Left ventricle myocardium inferior (tissue), 1 donor: ENCODE measurements at places on chromosomes 3 and 15.

DNA sequence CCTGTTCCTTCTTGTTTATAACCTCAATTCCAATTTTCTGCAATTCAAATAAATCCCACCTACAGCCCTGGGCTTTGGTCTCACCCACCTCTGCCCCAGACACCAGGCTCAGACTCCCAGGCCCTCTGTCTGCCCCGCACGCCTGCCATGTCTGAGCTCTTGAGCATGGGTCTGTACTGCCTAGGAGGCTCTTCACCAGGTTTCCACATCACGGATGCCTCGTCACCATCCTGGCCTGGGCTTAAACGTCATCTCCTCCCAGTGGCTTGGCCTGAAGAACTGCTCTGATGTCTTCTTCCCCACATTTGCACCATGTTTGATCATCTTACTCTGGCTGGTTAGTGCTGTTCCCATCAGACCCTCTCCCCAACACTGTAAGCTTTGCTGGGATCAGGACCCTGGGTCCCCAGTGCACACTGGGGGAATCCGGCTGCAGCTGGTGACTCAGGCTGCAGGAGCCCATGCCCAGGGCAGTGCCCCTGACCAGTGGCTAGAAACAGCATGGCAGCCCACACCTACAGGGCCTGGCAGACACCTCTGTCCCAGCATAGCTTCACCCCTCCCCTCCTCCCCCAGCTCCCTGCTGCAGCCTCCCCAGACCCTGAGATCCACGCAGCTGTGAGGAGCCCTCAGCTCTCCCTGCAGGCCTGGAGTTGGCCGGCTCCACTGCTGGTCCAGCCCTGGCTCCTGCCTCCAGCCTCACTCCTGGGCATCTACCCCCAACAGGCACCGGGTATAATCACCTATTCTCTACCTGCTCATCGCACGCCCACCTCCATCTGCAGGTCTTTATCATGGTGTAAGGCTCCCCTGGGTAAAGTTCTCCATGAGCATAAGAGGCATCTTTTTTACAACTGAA is 162.8 kb upstream of the NSMCE3 start:
- no peak for DNase-seq

GRCh38 chr15:74326746-74327145 is 40.7 kb downstream of the CYP11A1 start:
- no peak for DNase-seq

GRCh38 chr3:129838086-129838485 is 55.4 kb downstream of the TMCC1 start:
- DNase-seq, result no peak

DNA sequence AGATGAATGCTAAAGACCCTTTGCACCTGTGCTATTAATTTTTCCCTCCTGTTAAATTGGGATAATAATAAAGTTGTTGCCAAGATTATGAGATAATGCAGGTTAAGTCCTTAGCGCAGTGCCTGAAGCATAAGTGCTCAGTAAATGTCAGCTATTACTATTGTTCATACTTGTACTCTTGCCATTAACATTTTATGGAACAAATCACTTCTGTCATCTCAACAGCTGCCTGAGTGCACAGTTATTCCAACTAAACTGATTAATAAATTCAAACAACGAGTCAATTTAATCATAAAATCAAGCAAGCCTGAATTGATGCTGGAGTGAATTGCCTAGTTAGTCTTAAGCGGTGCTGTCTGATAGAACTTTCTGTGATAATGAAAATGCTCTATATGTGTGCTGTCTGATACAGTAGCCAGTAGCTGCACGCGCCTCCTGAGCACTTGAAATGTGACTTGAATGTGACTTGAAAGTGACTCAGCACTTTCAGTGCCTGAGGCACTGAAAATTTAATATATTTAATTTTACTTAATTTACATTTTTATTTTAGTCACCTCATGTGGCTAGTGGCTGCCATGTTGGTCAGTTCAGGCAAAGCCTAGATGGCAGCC is 198.7 kb upstream of the PFN2 start:
- DNase-seq, result peak; percentile 23

DNA sequence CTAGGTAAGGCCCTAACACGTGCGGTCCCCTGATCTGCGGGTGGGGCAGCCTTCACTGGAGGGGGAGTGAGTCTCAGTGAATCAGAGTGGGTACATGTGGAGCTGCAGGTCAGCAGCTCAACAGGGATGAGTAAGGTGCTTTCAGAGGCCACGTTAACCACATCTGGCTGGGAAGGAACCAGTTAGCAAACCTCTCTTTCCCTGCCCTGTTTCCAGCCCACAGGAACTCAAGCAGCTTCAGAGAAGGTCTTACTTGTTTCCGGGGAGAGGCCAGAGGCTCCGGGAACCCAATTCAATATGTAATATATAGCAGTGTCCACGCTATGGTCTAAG is 175.3 kb downstream of the XXYLT1 start:
- peak; percentile 5 for DNase-seq

- DNase-seq, result no peak
These were observed 1.8 kb downstream of the HCN4 start for GRCh38 chr15:73366766-73367623.

DNA sequence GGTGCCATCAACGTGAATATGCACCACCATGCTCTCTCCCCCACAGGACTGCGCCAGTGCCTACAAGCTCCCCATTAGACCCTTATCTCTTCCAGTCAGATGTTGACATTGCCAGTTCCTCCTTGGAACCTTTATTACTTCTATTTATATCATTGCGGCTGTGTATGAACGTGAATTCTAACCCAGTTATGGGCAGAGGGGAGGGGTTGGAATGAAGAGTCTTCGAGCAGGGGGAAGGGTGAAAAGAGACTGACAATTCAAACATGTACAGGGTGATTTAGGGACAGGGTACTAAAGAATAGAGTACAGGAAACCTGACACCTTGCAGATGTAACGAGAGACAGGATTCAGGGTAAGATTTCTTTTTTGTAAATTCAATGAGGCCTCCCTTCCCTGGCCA is 41.8 kb upstream of the ST6GAL1 start:
- DNase-seq, result no peak

DNA sequence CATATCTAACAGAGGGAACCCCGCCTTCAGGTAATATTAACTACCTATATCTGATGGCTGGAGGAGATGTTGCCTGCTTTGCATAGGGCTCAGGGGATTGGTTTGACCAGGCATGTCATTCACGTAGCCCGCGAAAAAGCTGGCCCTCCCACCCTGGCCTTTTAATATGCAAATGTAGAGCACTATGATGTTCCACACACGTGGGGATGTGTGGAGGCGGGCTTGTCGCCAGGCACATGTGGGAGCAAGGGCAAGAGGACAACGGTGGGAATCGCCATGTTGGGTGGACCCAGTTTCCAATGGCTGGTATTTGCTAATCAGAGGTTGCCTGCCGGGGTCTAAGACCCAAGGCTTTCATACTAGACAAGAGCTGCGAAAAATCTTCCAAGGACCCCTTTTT is 469.8 kb downstream of the ZPLD1 start:
- DNase-seq, result peak; percentile 8

DNA sequence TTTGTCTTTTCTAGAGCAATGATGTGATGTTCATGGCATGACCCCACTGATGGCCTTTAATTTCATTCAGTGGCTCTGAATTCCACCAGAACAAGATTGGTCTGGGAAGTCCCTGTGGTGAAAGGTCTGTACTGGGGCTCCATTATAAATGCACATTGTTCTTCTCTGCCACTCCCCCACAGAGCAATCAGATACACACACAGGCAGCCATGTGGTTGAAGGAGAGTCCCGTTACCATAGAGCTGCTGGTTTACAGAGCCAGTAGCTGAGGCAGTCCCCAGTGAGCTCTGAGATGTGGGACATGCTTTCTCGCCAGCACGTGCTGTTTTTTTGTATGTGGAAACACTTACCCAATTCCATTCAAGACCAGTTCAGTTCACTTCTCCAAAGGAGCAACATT is 172.7 kb upstream of the TRIM42 start:
- no peak for DNase-seq

DNA sequence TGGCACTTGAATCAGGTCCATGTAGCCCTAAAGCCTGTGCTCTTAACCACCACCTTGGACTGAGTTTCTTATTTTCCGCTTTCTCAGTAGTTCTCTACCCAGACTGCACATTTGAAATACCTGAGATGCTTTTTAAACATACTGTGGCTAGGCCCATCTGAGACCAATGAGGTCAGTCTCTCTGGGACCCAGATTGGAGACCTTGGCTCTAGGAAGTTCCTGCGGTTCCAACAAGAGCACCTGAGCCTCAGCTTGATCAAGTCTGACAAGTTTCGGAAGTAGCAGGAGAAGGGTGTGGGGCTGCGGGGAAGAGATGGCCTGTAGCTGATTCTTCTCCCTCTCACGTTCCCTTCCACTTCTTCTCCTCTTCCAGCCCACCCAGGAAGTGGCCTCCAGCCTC is 11.5 kb upstream of the TSEN2 start:
- no peak for DNase-seq

- no peak for DNase-seq
These were observed 45.1 kb downstream of the CCDC191 start for GRCh38 chr3:114011059-114011797.
